Dermis blood vessel endothelial cell (primary cell): ENCODE measurements at places on chromosomes 3 and 15. TPM values are rescaled to one million over a fixed set of nuclear protein-coding genes. Genes with fewer than 3 reads are reported as not detected.
A peak's percentile ranks its signal among the peaks of the same experiment; 100 is the strongest.

Gene PRR23E
- not detected in 2 replicates for total RNA-seq

Gene ECE2
- not detected in 2 replicates for total RNA-seq

Gene EFHB
- 0.19 TPM in 1 of 2 replicates, not detected in the other for total RNA-seq

Gene TTC21A
- 1.5 and 1.9 TPM in 2 replicates for total RNA-seq

DNA sequence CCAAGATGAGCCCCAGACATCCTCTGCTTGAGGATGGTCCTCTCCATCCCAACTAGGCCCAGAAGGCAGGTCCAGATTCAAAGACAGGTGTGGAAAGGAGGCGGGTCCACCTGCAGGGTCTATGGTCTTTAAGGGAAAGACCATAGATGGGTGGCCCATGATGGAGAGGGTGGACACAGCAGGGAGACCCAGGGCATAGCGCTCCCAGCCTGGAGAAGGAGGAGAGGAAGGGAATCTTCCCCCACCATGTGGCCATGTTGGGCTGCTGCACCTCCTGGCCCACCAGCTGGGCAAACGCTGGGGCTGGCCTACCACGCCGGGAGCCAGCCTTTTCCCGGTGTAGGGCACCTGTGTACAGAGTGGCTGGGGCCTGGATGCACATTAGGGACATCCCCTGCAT, 265.2 kb upstream of the TLE3 start:
- DNase-seq = peak; percentile 74

GRCh38 chr3:14284694-14285547, 106.3 kb downstream of the LSM3 start:
- no peak for DNase-seq
